ENCODE measurements at places on chromosomes 2 and 18. TPM values are rescaled to one million over a fixed set of nuclear protein-coding genes. Genes with fewer than 3 reads are reported as not detected.

DNA sequence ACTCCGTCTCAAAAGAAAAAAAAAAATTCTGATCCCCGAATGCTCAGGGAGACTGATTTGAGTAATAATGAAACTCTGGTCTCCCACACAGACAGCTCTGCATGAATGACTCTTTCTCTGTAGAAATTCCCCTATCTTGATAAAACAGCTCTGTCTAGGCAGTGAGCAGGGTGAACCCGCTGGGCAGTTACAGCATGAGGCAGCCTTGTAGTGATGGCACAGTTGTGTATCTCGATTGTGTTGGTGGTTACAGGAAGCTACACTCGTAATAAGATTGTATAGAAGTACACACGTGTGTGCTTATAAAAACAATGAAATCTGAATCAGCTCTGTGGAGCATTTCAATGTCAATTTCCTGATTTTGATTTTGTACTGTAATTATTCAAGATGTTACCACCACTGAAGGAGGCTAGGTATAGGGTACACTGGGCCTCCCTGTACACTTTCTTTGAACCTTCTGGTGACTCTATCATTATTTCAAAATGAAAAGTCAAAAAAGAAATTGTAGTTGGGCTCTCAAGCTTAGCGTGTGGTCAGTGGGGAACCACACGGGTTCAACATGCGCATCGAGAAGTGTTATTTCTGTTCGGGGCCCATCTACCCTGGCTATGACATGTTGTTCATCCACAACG lies 34.9 kb upstream of the ATP8B1 start:
- DNase-seq, result no peak

DNA sequence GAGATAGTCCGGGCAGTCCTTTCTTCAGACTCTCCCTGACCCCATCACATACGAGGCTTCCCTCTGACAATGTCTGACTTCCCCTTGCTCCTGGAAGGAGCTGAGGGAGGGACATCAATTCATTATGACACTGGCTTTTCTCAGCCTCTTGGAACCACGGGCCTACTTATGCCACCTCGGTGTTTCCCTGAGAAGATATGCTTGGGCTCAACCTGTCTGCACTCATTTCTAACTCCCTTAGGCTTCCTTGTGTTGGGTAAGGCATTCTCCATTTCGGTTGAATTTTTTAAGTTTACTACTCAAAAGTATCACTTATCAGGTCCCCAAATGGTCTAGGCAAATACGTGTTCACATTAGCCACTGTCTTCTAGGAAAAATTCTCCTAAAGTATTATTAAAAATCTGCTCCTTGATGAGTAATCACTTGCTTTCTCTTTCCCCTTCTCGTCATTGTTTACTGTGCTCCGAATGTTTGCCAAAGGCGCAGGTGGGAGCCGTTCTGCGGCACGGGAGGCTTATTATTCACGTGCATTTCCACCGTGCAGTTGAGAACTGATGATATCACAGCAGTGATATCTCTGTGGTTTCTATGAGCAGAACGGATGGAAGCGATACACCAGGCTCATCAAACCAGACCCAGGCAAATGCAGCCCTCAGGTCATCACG lies 33.1 kb downstream of the ARL4C start:
- no peak for DNase-seq

GRCh38 chr2:37601569-37601968 lies 69.9 kb downstream of the CDC42EP3 start:
- no peak for DNase-seq

- DNase-seq, result no peak
These were observed 81.8 kb upstream of the CDCA7 start for GRCh38 chr2:173272849-173273248.

GPR55 gene
- total RNA-seq, result not detected

TMEM178A gene
- 3.2 TPM for total RNA-seq

TXNDC2 gene
- total RNA-seq, result not detected

DNA sequence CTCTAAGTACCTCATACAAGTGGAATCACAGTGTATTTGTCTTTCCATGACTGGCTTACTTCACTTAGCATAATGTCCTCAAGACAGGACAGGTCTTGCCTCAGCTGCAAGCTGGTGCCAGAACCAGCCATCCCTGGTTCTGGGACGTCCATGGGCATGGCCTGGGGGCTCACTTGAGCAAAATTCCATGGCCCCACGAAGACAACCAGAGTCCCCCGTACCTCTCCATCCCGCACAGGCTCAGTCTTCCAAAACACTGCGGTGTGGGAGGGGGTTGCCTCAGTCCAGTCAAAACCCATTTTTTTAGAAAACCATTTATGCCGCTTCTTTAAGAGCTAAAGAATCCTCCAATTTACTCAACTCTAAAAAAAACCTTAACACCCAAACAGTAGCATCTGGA lies 21.7 kb upstream of the CABLES1 start:
- DNase-seq, result no peak

DNA sequence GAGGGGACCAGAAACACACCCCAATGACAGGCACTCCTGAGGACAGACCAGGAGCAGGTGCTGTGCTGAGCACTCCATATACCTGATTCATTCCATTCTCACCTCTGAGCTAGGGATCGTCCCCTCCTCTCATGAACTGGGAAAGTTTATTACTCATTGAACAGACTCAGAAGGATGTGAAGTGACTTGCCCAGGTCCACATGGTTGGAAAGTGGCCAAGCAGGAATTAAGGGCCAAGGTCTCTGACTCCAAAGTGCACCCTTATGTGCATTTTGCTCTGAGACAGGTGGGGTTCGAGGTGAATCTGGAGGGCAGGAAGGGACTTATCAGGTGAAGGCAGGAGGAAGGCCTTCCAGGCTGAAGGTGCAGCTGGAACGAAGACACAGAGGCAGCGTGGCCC lies 25.1 kb upstream of the PLB1 start:
- no peak for DNase-seq

GRCh38 chr2:104820126-104820525 lies 33.8 kb upstream of the POU3F3 start:
- no peak for DNase-seq

Data from left ventricle myocardium superior (tissue), 1 donor.